ENCODE measurements at places on chromosomes 5 and 9. TPM values are rescaled to one million over a fixed set of nuclear protein-coding genes. Genes with fewer than 3 reads are reported as not detected.
A peak's percentile ranks its signal among the peaks of the same experiment; 100 is the strongest.

GRCh38 chr9:21919377-21920362 is 74.5 kb downstream of the CDKN2A start:
- H3K36me3 ChIP-seq: no peaks in the 10 kb centered on the region
- H3K27ac ChIP-seq: no peak overlapping the region
- H3K4me1 ChIP-seq: no peaks in the 10 kb centered on the region

- peaks cover 58% of the 10 kb centered on the region for H3K4me1 ChIP-seq
- H3K27me3 ChIP-seq: no peaks in the 10 kb centered on the region
- peak overlapping the region; percentile 74 for H3K27ac ChIP-seq
- no peaks in the 10 kb centered on the region for H3K36me3 ChIP-seq
- no peak overlapping the region for H3K4me3 ChIP-seq
Observed at GRCh38 chr5:173496129-173496882, 120.1 kb downstream of the BOD1 start.

DNA sequence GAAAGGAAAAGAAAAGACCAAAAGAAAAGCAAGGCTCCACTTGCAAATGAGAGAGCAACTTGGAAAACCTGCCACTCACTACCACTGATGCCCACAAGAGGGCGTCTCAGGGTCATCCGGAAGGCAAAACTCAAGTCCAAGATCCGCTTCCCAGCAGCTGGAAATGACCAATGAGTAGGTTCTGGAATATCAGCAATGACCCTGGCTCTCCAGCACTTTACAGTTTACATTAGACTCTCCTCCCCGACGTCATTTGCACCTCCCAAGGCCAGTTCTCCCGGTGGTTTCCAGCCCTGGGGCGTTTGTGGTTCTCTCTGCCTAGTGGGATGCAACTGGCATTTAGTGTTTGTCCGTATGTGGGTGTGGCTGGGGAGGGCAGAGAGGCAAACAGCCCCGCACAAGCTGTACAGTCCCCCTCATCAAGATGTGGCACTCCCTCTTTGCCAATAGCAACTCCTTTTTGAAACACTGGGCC is 193.8 kb upstream of the ZNF618 start:
- peaks cover 3% of the 10 kb centered on the region for H3K27me3 ChIP-seq
- DNase-seq: peak; percentile 81
- no peak overlapping the region for H3K27ac ChIP-seq

DNA sequence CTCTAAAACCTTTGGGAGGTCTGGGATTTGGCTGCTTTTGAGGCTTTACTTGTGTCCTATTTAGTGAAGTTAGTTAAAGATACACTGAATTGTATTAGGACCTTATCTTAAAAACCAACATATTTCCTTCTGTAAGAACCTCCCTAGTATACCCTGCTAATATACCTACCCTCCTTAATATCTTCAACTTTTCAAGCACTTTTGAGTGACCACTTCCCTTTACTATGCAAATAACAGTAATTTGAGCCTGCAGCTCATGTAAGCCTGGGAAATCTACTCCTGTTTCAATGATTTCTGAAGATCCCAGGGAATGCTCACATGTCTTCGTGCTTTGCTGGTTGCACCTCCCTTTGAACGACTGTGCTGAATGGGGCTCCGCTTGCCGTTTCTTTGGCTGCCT is 358.5 kb downstream of the YTHDC2 start:
- H3K27me3 ChIP-seq: no peaks in the 10 kb centered on the region
- DNase-seq: no peak
- no peak overlapping the region for H3K4me3 ChIP-seq
- no peak overlapping the region for H3K27ac ChIP-seq
- H3K36me3 ChIP-seq: no peaks in the 10 kb centered on the region
- no peaks in the 10 kb centered on the region for H3K4me1 ChIP-seq

GRCh38 chr9:935348-935965 is 41.0 kb upstream of the DMRT3 start:
- H3K27ac ChIP-seq: no peak overlapping the region
- peaks cover 15% of the 10 kb centered on the region for H3K27me3 ChIP-seq
- no peaks in the 10 kb centered on the region for H3K36me3 ChIP-seq
- no peaks in the 10 kb centered on the region for H3K4me1 ChIP-seq
- no peak overlapping the region for H3K4me3 ChIP-seq

DNA sequence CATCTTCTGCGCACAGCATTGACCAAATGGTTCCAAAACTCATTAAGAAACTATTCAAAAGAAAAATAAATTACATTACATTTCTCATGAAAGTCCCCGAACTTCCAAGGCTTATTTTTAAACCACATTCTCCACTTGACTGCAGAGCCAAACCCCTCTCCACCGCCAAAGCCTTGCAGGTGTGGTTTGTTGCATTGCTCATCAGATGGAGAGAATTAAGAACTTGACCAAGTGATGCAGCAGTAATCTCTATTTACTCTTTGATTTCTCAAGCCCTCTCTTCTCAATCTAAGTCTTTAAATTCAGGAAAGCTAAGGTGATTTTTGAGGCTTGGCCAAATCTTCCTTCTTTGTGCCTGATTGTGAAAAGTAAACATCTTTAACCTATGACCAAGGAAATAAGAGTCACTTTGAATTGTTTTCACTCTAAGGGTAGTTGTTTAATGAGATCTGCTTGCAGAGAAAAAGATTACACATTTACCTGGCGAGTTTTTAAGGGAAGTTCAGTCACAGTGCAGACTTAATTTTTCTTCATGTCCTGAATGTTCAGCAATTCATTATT is 290.5 kb upstream of the ITGA1 start:
- no peaks in the 10 kb centered on the region for H3K27me3 ChIP-seq
- DNase-seq: no peak
- no peaks in the 10 kb centered on the region for H3K4me1 ChIP-seq
- no peaks in the 10 kb centered on the region for H3K36me3 ChIP-seq
- H3K4me3 ChIP-seq: no peak overlapping the region

GRCh38 chr5:109335114-109335513 is 74.7 kb downstream of the PJA2 start:
- no peaks in the 10 kb centered on the region for H3K27me3 ChIP-seq
- H3K4me3 ChIP-seq: no peak overlapping the region
- no peak overlapping the region for H3K27ac ChIP-seq
- H3K36me3 ChIP-seq: peaks cover 58% of the 10 kb centered on the region
- H3K4me1 ChIP-seq: peaks cover 18% of the 10 kb centered on the region

- no peaks in the 10 kb centered on the region for H3K4me1 ChIP-seq
- no peaks in the 10 kb centered on the region for H3K36me3 ChIP-seq
- no peak overlapping the region for H3K4me3 ChIP-seq
- DNase-seq: no peak
- H3K27me3 ChIP-seq: peaks cover 13% of the 10 kb centered on the region
- no peak overlapping the region for H3K27ac ChIP-seq
Observed at GRCh38 chr5:176855598-176855997, 43.5 kb downstream of the HK3 start.

- H3K27me3 ChIP-seq: no peaks in the 10 kb centered on the region
- no peak for DNase-seq
- no peaks in the 10 kb centered on the region for H3K4me1 ChIP-seq
- no peaks in the 10 kb centered on the region for H3K36me3 ChIP-seq
- no peak overlapping the region for H3K27ac ChIP-seq
Observed at GRCh38 chr5:22728610-22729009, 124.5 kb downstream of the CDH12 start.

DNA sequence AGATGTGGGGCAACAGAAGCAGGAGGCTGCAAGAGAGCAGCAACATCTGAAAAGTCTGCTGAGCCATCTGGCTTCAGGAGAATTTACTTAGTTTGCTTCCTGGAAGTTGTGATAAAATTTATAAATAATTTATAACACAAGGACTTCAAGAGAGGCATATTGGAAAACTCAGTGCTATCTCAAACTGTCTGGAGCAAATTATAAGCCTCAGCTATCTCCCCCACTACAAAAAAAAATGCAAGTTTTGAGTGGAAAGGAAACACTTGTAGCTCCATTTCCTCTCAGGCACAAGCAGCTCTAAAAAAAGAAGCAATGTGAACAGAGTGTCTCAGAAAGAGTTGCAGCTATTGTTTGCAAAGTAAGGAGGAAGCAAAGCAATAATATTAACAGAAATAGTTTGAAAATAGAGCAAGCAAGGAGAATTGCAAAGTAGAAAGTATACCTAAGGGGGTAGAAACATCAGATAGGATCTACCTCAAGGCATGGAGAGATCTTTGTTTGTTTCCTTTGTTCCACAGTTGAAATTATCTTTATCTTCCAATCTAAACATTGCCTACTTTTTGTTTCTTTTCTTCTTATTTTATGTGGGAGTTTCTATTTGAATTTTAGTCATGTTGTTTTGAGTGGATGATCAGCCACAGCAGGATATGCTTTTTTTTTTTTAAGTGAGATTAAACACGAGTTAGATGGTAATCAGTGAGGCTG is 55.9 kb upstream of the IL6ST start:
- H3K4me1 ChIP-seq: no peaks in the 10 kb centered on the region
- no peak overlapping the region for H3K4me3 ChIP-seq
- no peaks in the 10 kb centered on the region for H3K27me3 ChIP-seq
- DNase-seq: no peak

GRCh38 chr5:87785554-87786335 is 373.0 kb upstream of the CCNH start:
- H3K4me1 ChIP-seq: no peaks in the 10 kb centered on the region
- peaks cover 8% of the 10 kb centered on the region for H3K27me3 ChIP-seq
- DNase-seq: no peak
- no peak overlapping the region for H3K27ac ChIP-seq
- H3K4me3 ChIP-seq: no peak overlapping the region

- no peaks in the 10 kb centered on the region for H3K27me3 ChIP-seq
- no peak for DNase-seq
- H3K36me3 ChIP-seq: no peaks in the 10 kb centered on the region
Observed at GRCh38 chr5:143316844-143317631, 86.4 kb downstream of the NR3C1 start.

DNA sequence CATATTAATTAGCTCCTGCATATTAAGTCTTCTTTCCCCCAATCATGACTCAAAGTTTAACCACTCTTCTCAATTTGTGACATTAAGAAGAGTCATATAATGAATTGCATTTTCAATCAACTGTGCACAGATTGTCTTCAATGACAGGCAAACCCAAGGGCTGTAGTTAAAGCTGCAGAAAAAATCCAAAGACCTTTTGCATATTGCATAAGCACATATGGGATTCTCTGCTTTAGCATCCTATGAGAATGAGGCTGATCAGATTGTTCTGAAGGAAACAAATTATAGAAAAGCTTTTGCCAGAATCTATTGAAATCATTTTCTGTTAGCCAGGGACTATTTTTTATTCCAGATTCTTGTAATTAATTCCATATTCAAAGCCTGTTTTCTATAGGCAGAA is 112.3 kb downstream of the FAM170A start:
- no peak overlapping the region for H3K4me3 ChIP-seq
- H3K27me3 ChIP-seq: no peaks in the 10 kb centered on the region
- H3K36me3 ChIP-seq: no peaks in the 10 kb centered on the region
- no peak overlapping the region for H3K27ac ChIP-seq
- no peak for DNase-seq

DNA sequence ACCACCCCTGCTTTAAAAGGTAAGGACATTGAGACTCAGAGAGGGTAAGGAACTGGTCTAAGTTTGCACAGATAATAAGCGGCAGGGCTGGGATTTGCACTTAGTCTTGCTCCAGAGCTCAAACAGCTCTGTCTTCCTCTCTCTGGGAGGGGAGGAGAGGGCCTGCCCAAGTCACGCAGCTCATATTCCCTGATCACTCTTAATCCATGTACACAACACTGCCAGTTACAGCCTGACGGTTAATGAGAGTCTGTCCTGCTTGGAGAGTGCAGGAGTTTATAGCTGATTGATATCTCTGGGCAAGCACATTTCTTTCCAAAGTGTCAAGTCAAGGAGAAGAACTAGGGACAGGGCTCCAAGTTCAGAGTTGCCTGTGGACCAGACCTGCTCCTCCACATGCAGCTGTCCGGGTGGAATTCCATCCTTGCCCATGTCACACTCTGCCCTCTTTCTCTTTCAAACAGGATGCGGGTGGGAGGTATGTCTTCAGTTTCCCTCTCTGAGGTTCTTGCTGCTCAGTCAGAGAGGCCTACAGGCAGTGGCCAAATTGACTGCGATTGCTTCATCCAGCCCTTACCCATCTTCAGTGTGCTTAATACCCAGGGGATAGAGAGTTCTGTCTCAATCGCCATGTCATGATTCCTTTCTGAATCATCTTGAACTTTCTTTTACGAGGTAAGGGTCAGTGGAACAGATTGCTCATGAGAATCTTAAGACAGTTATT is 54.5 kb downstream of the GALNT12 start:
- H3K27me3 ChIP-seq: no peaks in the 10 kb centered on the region
- peak; percentile 83 for DNase-seq
- H3K4me1 ChIP-seq: no peaks in the 10 kb centered on the region
- peak overlapping the region; percentile 72 for H3K27ac ChIP-seq
- H3K36me3 ChIP-seq: no peaks in the 10 kb centered on the region
- H3K4me3 ChIP-seq: no peak overlapping the region

DNA sequence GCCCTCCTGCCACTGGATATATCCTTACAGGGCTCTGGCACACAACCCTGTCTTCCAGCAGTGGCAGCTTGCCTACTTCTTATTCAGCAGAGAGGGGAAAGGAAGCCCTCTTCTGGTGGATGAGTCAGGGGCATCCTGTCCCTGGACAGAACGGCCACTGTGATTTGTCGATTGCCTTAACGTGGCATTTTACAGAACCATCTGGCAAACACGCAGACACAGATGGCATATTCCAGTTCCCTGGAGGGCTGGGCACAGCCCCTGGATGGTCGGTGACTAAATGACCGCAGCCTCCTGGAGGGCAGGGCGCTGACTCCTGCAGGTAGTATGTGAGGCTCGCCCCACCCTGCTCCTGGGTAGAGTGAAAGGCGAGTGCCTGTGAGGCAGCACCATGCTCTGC is 62.1 kb downstream of the DCP2 start:
- H3K4me1 ChIP-seq: no peaks in the 10 kb centered on the region
- H3K27ac ChIP-seq: no peak overlapping the region
- H3K36me3 ChIP-seq: no peaks in the 10 kb centered on the region
- DNase-seq: no peak
- H3K4me3 ChIP-seq: no peak overlapping the region

- peak overlapping the region; percentile 25 for H3K27ac ChIP-seq
- H3K4me1 ChIP-seq: peaks cover 15% of the 10 kb centered on the region
- H3K36me3 ChIP-seq: no peaks in the 10 kb centered on the region
- DNase-seq: no peak
- H3K4me3 ChIP-seq: no peak overlapping the region
Observed at GRCh38 chr5:89930591-89931392, 478.8 kb downstream of the CETN3 start.

Gene F2RL1
- 0.16 TPM for total RNA-seq

Gene FGF10
- 28.8 TPM for total RNA-seq

Gene PITX1
- 1.6 TPM for total RNA-seq

Gene KCNV2
- total RNA-seq: not detected

Gene TMEM161B
- 15.1 TPM for total RNA-seq

Gene AQP3
- 3.0 TPM for total RNA-seq
